ENCODE measurements at places on chromosomes 3 and 15.

DNA sequence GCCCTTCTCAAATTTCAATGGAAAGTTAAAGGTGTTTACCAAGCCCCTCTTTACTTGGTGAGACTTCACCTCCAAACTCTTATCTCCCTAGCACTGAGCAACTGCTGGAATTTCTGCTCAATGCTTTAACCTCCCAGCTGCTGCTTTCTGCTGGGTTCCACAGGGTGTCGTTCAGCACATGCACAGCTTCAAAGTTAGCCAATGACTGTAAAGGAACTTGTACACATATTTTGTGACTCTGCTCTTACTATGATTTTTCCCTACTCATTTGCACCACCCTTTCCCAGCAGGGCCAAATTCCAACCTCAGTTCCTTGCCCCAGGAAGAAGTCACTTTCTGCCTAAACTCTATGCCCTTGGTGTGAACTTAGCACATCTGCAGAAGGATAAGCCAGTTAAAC lies 89.7 kb downstream of the ULK4 start:
- no peak for DNase-seq

DNA sequence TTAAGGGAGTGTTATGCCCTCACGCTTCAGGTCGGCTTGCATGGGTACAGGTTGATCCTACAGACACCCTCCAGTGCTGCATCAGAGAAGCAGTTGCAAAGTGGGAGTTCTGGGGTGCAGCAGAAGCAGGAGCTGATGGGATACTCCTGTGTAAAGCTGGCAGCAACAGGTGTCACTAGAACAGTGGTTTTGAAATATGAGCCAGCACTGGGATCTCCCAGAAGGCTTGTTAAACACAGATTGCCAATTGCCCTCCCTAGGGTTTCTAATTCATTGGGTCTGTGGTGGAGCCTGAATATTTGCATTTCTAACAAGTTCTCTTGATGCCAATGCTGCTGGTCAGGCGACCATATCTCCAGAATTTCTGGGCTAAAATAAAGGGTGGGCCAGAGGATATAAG lies 350.4 kb downstream of the CLSTN2 start:
- no peak for DNase-seq

DNA sequence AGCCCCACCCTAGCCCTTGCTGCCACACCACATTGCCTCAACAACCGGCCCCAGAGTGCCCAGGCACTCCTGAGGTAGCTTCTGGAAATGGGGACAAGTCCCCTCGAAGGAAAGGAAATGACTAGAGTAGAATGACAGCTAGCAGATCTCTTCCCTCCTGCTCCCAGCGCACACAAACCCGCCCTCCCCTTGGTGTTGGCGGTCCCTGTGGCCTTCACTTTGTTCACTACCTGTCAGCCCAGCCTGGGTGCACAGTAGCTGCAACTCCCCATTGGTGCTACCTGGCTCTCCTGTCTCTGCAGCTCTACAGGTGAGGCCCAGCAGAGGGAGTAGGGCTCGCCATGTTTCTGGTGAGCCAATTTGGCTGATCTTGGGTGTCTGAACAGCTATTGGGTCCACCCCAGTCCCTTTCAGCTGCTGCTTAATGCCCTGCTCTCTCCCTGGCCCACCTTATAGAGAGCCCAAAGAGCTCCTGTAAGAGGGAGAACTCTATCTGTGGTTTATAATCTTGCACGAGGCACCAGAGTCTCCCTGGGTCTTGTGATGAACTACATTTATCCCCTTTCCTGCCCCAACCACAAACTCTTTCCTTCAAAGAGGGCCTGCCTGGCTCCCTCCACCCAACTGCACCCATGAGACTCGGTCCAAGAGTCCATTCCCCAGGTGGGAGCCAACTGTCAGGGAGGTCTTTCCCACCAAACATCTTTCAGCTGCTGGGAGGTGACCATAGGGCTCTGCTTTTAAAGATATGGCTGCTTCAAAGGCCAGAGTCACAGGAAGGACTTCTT lies 39.1 kb downstream of the MESD start:
- no peak for DNase-seq

- DNase-seq: no peak
These were observed 107.0 kb downstream of the XXYLT1 start for GRCh38 chr3:195163719-195164572.

GRCh38 chr15:85570336-85570735 lies 189.9 kb downstream of the AKAP13 start:
- DNase-seq: no peak

DNA sequence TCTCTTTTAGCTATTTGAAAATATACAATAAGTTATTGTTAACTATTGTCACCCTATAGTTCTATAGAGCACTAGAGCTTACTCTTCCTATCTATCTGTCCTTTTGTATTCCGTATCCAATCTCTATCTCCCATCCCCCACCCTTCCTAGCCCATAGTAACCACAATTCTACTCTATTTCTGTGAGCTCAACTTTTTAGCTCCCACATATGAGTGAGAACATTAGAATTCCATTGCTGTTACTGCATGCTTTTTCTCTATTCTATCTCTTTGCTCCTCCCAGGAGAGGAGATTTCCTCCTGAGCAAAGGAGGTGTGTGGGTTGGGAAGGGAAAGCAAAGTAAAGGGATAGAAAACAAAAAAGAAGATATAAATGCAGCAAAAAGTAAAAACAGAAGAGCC lies 105.6 kb upstream of the SLC4A7 start:
- DNase-seq: no peak

GRCh38 chr15:69469467-69470201 lies 17.0 kb downstream of the RPLP1 start:
- DNase-seq: no peak

DNA sequence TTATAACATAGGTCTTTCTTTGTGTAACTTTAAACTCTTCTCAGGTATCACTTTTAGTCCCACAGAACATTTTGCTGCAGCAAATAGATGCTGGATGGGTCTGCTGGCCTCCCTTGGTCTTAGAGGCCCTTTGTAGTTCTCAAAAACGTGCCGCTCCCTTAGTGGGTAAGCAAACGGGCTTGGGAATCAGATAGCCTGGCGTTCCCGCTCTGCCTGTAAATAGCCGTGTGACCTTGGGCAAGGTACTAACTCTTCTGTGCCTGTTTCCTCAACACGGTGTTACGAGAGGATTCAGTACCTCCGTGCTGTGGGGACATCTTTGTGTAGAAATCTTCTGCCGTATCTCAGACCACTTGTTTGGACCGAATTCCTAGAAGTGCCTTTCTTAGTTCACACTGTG lies 64.4 kb downstream of the DNAJB8 start:
- no peak for DNase-seq

GRCh38 chr15:22811640-22812039 lies 25.2 kb downstream of the NIPA1 start:
- peak; percentile 37 for DNase-seq

- no peak for DNase-seq
These were observed 49.1 kb upstream of the TPRG1 start for GRCh38 chr3:189122526-189123205.

GRCh38 chr3:128563439-128563838 lies 70.4 kb upstream of the GATA2 start:
- no peak for DNase-seq

DNA sequence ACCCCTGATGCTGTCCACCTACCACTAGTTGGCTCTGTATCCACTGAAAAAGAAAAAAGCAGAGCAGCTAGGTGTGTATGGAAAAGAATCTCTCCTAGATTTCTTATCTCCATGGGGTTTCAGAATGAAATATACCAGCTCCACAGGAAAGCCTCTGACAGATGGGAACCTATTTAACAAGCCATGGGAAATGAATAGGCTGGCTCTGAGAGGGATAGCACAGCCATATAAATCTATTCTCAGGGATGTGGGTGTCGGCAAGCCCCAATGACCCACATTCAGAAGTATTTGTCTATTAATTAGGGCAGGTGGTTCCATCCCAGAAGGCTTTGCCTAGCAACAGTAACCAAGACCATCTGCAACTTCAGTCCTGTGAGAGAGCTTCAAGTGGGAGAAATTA lies 694.1 kb downstream of the AGBL1 start:
- DNase-seq: no peak

GRCh38 chr15:52419494-52419893 lies 109.2 kb downstream of the MYO5A start:
- no peak for DNase-seq

DNA sequence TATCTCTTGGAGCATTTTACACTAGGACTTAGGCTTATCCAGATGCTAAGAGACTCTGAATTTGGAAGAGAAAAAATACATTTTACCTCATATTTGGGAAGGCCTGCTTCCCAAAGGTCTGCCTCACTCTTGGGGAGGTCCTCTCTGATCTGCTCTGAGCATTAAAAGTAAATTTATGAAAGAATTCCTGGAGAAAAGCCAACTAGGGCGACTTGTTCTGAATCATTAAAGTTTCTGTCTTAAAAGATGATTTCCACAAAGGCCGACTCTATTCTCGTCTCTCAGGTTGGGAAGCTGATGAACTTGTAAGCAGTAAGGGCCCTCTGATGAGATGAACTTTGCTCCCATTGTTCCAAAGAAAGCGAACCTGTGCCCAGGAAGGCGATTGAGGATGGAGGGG lies 48.7 kb upstream of the HES1 start:
- DNase-seq: no peak

DNA sequence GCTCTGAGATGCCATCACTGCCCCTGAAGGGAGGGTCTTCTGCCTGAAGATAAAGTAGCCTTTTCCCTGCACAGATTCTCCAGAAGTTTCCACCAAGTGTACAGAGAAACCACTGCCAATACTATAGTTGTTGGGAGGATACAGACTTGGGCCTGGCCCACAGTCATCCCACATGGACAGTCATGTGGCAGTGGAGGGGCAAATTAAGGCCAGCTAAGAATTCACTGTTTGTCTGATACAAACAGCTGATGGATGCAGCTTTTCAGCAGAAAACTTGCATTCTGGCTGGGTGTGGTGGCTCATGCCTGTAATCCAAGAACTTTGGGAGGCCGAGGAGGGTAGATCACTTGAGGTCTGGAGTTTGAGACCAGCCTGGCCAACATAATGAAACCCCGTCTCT lies 22.1 kb downstream of the HOMER2 start:
- no peak for DNase-seq

- no peak for DNase-seq
These were observed 173.4 kb downstream of the MCTP2 start for GRCh38 chr15:94404733-94405283.

DNA sequence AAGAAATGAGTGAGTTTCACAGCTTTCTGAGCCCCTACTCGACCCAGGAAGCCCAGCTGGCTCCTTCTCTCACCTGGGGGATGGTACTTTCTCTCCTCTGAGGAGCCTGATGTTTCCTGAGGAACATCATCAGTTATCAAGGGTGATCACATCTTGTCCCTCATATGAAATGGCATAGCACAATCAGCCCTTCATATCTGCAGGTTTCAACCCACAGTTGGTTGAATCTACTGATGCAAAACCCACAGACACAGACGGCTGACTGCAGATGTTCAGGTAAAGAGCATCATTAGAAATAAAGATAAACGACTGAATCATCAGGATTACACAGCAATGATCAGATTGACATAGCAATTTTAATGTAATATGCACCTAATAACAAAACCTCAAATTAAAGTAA lies 93.6 kb upstream of the OSTN start:
- DNase-seq: no peak

DNA sequence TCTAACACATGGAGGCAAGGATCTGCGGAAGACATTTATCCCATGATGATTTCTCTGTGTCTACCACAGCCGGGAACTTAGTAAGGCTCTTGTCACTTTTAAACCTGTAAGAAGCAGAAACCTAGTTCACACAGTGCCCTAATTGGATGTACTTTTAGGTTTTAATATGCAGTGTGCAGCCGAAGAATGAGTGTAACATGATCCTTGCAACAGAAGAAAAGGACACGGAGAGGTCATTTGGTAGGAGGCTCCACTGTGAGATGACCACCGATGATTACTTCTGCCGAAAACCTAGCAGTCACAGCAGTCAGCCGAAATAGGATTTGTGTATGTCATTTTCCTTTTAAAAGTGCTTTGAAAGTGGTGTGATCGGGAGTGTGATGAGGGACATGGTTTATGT lies 6.8 kb downstream of the CACNA1D start:
- no peak for DNase-seq

Measured in Caki2 (cell line).